ENCODE measurements at places on chromosomes 2 and 18.

GRCh38 chr2:210198326-210198725 is 26.9 kb downstream of the ACADL start:
- DNase-seq = no peak

- no peak for DNase-seq
Observed at GRCh38 chr2:202172439-202173211, 65.8 kb downstream of the SUMO1 start.

DNA sequence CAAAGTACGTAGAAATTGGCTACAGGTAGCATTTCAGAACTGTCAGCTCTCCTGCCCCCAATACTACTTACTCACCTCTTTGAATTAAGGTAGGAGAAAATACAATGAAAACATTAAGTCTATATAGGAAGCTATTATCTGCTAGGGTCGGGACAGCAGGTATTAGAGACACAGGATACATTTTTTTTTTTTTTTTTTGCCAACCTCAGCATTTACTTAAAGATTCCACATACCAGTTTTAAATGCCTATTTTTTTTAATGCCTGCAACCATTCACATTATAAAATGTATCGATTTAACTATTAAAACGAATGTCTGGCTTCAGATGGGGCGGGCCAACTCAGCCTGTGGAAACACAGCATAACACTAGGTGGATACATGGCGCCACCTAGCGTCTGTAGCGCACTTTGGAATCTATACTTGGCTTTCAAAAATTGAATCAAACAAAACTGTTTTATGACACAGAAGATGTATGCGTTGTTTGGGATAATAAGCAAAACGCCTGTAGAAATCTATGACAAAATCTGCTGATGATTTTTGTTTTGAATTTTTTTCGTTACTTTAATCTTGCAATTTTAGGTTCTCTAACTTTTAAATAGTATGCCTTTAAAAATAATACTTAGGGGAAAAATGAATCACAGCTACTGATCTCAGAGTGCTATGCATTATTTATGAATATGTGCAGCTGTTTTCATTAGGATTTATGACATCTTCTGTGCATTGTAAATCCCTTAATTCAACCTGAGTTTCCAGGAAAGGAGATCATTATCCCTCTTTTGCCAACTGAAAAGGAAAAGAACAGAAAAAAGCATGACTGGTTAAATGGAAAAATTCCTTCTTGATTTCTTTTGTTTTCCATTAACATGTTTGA is 261.0 kb downstream of the NYAP2 start:
- DNase-seq = peak; percentile 70

DNA sequence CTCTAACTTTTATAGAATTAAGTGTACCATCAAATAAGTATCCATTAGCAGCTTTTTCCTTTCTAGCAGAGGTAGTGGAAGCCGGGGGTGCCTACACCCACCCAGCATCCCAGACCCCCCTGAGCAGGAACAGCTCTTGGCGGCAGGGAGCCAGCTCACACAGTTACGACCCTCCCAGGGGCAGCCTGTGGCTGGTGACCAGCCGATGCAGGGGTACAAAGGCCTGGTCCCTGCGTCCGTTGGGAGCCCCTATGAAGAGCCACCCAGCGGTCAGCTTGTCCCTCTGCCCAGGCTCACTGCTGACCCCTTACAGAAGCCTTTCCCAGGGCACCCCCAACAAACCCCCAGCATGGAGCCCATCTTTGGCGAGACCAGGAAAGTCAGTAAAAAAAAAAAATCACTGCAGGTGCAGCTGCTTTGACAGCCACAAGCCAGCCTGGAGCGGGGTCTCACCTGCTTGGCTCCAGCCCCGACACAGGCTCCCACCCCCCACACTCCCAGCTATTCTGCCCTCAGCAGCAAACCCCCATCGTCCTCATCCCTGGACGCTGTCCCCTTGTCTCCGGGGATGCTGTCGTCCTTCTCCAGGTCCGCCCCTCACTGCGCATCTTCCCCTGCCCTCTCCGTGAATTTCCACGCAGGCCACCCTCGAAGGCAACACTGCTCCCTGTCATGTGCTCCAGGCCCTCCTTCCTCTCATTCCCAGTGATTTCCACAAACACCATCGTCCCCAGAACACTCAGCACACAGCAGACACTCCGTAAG is 43.1 kb downstream of the GPC1 start:
- no peak for DNase-seq

- no peak for DNase-seq
Observed at GRCh38 chr2:203534621-203535077, 452 bp downstream of the RAPH1 start.

GRCh38 chr2:231486851-231487596 is 22.7 kb upstream of the NCL start:
- no peak for DNase-seq

- DNase-seq = no peak
Observed at GRCh38 chr2:239886781-239887180, 138.4 kb downstream of the NDUFA10 start.

- no peak for DNase-seq
Observed at GRCh38 chr2:106189764-106190468, 4.2 kb downstream of the UXS1 start.

DNA sequence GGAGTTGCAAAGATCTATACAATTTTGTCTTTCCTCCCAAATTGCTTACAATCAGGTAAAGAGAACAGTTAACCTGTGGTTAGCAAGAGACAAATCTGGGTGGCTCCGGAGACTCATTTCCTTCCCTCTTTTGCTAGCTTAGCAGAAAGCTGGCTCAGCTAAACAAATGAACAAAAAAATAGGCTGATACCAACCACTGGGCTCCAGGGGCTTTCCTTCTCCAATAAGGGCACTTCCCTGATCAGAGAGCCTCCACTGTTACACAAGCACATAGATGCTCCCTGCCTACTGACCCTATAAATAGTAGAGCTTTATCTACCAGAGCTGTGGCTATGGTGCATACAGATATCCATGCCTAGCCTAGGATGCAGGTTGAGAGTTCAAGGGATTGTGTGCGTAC is 90.1 kb upstream of the ARL5A start:
- no peak for DNase-seq

DNA sequence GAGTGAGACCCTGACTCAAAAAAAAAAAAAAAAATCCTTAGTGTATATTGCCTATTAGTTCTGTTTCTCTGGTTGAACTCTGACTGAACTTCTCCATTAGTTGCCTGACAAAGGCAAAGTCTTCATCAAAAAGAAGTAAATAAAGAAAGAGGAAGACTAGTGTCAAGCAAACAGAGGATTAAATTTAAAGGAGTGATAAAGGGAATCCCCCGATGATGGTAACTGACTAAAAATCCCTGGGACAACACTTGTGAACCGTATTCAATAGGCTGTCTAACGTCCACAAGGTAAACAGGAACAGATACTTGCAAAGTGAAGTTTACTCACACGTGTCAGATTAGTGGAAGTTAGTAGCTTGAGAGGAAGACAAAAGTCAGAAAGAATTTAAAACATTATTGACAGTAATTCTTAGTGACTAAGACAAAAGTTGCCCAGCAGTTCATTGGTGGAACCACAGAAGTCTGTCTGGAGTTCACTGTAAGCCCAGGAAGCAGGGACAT is 26.2 kb upstream of the SPOPL start:
- no peak for DNase-seq

GRCh38 chr2:204604061-204604460 is 58.8 kb downstream of the PARD3B start:
- DNase-seq = no peak

GRCh38 chr2:223418131-223418530 is 184.0 kb downstream of the SCG2 start:
- DNase-seq = no peak

GRCh38 chr2:45804987-45805755 is 153.7 kb downstream of the PRKCE start:
- DNase-seq = no peak

GRCh38 chr2:120110507-120110906 is 97.6 kb downstream of the EPB41L5 start:
- no peak for DNase-seq

DNA sequence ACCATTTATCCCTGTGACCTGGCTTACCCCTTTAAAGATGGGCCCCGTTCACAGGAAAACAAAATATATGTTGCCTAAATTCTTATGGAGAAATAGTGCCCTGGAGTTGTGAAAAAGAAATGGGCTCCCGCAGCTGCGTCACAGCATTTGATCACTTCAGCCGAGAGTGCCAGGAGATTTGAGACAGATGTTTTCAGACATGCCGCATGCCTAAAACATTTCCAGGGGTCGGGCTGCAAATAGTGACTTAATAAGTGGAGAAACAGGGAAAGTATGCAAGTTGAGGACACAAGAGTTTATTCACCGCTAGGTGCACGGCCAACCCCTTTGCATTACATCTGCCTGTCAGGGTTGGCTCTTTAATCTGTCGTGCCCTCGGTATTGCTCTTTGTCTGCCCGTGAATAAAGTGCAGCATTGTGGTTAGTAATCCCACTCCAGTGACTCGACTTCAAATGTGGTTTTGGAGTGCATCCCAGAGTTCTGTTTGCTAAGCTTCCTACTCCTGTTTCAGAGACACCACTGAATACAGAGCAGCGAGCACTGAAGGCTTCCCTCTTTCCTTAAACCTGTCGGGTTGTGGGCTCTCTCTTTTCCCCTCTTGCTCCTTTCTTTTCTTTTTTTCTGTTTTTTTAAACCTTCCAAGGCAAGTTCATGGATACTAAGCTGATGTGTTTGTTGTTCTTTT is 187.5 kb downstream of the LTBP1 start:
- DNase-seq = peak; percentile 42

DNA sequence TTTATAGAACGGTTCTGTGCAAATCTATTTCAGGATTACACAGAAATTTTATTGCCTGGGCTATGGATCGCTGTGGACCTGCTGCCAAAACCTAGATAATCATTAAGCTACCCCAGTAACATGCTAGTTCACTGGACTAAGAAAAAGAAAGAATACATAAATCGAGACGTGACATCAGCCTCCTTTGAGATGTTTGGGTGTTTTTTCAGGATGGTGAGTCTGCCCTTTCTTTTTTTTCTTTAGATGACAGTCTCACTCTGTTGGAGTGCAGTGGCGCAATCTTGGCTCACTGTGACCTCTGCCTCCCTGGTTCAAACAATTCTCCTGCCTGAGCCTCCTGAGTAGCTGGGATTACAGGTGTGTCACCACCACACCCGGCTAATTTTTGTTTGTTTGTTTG is 52.0 kb downstream of the FHOD3 start:
- DNase-seq = no peak

DNA sequence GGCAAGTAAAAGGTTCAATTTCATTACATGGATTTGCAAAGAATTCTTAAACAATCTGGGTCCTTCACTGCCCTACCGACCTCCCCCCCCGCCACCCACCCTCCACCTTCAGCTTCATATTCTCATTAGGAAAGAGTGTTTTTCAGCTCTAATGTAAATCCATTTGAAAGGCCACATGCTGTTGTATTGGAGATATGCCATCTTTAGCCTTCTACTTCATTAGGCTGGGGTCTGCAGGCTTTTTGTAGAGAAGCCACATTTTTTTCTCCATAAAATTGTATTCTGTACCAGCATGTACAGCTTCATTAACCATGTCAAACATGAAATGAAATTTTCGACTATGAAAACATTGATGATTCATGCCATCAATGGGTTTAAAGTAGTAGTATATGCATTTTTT is 42.8 kb upstream of the THUMPD2 start:
- DNase-seq = no peak

GRCh38 chr18:55878224-55878623 is 290.2 kb upstream of the TCF4 start:
- no peak for DNase-seq

GRCh38 chr2:121994238-121995206 is 239.1 kb downstream of the TSN start:
- DNase-seq = no peak

DNA sequence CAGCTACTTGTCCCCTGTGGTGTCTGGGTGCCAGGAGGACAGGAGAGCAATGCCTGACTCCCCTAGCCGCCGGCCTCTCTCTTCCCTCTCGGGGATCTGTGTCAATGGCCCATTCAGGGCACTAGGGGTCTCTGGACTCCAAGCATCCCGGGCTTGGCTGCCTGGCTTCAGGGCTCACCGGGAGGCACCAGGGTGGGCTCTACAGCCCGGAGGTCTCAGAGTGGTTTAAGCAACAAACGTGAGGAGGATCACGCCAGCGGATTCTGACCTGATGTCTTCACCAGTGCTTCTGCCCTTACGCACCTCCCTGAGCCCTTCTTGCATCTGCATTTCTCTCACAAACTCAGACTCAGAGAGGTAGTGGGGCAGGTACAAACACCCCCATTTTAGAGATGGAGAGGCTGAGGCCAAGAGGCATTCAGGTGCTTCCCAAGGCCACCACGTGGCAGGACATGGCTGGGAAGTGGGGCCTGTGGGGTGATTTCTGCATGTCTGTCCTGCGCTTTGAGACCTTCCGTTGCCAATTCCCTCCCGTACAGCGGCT is 243.0 kb downstream of the CELF4 start:
- DNase-seq = no peak

DNA sequence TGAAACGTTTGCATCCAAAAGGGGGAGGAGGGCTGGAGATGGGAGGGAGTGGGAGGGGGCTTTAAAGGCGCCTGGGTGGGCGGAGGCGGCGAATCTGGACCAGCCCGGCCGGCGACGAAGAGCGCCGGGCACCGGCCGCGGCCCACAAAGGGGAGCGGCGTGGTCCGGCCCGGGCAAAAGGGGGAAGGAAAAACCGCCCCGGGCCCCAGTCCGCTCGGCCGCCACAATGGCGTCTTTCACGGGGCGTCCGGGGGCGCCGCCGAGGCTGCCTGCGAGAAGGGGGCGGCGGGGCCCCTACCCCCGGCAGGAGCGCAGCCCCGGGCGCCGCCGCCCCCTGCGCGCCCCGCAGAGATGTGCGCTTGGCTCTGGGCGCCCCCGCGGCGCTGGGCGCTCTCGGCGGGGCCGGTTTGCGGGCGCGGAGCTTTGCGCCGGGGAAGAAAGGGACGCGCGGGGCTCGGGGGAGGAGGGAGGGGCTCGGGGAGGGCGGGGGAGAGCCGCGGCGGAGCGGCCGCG is 108.1 kb upstream of the KCTD1 start:
- no peak for DNase-seq

DNA sequence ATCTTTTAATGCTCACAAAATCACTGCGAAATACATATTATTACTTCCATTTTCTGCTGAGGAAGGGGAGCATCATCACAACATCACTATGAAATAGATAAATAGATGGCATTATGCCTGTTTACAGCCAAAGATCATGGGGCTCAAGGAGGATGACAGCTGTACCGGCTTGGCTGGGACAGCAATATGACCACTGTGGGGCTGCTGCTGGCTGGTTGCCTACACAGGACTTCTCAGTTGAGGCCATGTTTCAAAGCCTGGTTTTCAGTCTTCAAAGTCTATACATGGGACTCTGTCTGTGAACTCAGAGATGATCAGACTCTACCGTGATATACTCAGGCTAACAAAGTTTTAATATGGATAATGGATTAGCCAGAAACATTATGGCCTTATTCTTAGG is 58.7 kb downstream of the SPATS2L start:
- no peak for DNase-seq

- no peak for DNase-seq
Observed at GRCh38 chr2:162932416-162932815, 93.8 kb upstream of the KCNH7 start.
